ENCODE measurements at places on chromosomes 2 and 18.

- no peak for DNase-seq
These were observed 71.0 kb downstream of the CWC22 start for GRCh38 chr2:179936141-179936540.

DNA sequence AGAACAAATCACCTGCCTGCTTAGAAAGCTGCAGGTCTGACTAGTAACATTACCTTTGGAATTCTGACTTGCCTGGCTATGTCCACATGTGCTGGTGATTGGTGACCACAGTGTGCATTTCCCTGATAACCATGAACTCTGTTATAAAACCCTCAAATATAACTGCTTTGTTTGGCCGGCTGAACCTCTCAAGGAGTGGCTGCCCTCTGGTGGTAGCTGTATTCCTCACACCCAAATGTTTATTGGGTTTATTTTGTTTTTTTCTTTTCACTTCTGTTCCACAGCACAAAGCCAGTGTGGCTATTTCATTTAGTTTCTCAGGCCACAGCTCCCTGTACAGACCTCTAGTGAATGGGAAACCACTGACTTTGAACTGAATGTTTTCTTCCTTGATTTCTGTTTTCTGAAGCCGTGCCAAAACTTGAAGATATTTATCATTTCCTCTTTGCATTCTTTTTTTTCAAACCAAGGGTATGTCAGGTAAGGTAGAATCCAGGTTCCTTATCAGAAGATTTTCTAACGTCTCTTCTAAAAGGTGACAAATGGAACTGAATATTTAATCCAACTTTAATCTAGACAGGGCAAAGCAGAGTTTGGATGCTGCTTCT, 549.0 kb upstream of the VRK2 start:
- peak; percentile 0 for DNase-seq

GRCh38 chr2:146214394-146214929, 1630.4 kb upstream of the ACVR2A start:
- no peak for DNase-seq

DNA sequence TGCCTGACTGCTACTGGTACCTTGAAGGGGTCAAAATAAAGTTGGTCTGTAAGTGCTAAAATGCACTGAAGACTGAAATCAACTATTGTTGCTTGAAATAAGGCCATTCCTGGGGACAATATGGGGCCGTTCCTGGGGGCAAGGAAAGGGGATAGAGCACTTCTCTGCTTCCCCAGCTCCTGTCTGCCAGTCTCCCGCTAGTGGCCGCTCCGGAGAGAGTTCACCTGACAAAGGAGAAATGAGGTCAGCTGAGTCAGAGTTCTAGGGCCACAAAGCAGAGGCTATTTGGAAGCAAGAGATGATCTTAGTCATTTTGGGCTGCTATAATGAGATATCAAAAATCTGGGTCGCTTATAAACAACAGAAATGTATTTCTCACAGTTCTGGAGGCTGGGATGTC, 345.9 kb downstream of the TSN start:
- no peak for DNase-seq

GRCh38 chr2:127415593-127416505, 2.4 kb upstream of the PROC start:
- peak; percentile 76 for DNase-seq

DNA sequence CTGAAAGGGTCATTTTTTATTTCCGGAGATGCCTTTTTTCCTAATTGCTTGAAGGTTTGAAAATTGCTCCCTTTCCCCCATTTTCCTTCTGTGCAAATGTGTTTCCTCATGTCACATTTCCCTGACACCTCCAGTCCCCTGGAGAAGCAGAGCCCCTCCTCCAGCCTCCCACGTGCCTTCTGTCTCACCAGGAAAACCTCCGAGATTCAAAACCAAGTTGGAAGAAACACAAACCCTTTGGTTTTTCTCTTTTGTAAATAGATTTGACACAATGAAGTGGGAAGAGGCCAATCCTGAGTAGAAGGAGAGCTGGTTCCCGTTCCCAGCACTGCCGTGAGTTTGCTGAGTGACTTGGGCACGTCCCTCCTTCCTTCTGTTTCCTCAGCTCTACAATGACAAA, 125.4 kb upstream of the MYCN start:
- no peak for DNase-seq

DNA sequence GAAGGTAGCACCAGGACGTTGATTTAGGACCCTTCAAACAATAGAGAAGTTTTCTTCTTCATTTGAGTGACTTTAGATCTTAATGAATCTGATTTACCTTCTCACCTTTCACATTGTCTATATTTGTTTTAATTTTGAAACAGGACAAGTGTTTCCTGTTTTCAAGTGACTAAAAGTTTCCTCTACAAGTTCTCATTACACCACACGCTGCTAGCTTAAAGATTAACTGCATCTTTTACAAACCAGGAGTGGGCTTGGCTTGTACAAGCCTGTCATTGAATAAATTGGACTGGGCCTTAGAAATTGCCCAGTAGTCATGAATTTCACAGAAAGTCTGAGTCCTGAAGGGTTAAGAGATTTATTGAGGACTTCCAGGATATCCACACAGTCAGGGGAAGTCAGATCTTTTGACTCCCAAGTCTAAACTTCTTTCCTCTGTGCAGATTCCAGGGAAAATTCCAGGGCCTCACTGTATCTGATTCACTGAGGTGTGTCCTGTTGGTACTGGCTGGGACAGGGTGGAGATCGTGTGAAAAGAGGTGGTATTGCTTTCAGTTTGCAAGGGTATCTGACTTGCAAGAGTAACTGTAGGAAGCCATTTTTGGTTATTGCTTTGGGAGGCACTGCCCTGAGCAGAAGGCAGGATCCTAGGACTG, 3.4 kb downstream of the SGPP2 start:
- DNase-seq, result no peak

DNA sequence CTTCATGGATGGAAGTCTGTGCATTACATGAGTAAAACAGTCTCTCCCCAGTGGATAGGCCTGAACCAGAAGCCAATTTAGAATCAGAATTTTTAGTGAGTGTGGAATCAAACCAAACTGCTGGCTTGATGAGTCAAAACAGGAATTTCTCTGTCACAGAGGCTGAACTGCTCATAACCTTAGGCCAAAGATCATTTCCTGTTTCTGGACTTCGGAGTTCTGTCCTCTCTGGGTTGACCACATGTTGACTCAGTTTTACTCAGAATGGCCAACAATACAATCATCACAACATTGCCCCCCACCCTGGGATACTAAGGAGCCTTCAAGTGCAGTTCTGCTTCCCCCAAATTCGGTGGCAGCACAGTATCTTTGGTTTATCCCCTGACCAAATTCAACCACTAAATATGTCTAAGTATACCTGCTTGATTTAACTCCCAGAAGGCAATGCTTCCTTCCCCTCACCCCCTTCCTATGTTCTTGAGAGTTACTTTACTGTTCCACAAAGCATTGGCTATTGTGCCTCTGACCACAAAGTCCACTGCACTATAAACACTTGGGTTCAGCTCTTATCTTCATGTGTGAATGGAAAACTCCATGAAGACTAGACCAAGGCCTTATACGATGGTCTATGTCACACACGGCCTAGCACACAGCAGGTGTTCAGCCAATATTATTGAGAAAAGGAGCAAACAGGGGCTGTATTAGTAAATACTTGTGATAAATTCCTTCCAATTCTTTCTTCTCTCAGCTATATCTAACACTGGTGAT, 67.8 kb downstream of the NXPH2 start:
- no peak for DNase-seq

- DNase-seq, result no peak
These were observed 380.4 kb upstream of the POU3F3 start for GRCh38 chr2:104473546-104473945.

DNA sequence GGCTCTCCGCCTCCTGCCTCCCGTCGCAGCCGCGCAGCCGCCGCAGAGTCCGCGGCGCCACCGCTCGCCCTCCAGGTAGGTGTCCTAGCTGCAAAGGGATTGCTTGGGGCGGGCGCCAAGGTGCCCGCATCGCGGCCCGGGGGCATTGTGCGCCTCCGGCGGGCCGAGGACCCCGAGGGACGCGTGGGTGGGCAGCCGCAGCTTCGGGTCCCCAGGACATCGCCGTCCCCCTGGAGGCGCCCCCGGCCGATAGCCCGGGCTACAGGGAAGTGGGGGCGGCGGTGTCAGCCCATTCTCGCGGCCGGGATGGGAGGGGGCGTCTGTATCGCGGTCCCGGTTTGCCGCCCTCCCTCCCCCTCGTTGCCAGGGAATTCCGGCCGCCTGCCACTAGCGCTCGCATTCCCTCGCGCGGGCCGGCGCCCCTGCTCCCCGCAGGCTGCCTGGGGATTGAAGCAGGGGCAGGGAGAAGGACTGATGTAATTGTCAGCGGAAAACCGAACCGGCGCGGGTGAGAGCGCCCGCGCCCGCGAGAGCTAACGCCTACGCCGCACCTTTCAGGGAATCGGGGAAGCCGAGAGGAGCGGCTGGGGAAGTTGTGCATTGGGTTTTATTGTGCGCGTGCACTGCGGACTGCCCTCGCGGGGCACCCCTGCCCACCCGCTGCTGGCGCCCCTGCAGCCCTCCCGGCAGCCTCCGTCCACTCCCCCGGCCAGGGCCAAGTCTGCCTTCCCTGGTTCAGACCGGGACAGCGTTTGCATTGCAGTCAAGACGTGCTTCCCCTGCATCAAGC, 483 bp downstream of the OSBPL6 start:
- no peak for DNase-seq

DNA sequence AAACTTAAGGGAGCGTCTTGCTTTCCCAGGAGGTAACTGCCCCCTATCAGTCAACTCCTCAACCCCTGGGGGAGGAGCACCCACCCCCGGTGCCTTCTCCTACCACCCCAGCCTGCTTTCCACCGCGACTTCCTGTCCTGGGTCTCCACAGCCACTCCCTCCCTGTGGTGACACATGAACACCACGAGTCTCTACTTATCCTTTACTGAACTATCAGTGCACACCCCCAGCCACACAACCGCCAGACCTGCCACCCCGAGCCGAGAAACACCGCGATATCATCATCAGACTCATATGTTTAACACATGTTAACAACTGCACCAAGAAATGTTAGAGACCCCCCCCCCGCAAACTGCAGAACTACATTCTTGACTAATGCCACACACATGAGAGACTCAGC, 43.3 kb downstream of the LONRF2 start:
- DNase-seq, result no peak

GRCh38 chr2:222241128-222241870, 57.5 kb downstream of the PAX3 start:
- DNase-seq, result no peak

DNA sequence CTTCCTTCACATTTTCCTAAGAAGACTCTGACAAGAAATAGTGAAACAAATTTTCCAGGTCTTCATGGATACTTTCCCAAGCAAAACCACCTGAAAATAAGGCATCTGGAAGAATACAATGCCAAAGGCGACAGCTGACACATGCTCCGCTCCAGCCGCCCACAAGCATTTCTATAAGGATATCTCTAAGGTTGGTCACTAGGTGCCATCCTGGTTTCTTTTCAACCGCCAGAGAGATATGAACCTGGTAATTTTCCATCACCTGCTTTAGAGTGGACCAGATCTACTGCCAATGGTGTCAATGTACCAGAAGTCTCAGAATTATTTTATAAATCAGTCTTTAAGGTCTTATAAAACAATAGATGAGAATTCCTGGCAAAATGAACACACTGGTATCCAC, 97.2 kb downstream of the GAREM1 start:
- DNase-seq, result no peak

DNA sequence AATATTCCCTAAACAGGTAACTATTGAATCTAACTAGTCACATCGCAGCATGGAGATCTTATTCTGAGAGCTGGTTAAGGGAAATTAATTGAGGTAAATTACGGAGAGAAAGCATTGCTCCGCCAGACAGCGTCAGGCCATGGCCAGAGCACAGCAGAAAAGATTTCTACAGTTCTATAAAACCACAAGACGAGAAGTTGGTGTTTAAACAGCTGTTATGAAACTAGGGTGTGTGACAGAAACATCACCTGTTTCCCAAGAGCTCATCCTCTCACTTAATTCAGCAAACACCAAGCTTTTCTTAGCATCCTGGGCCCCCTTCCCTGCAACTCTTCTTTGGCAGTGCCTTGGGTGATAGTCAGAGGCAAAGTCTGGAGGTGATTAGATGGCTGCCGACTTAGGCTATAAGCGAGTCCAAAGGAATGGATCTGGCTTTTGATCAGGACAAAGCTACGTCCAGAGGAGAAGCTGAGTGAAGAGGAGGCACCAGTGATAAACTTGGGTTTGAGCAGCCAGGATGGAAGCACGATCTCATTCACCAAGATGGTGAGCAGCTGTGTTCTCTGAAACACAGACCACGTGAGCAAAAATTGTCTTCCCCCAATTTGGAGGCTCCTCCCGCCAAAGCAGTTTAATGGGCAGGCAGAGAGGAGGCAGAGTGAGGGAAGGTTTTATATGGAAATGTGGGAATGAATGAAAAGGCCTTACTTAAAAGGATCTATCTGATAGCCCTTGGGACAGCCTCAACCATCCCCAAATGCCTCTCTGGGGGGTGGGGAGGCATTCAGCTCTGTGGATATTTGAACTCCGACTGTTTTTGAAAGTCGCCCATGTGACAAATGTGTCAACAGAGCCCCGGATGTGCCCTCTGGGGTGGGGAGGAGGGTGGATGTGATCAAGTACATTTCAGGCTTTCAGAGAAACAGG, 57.8 kb downstream of the PKDCC start:
- DNase-seq, result peak; percentile 44

- no peak for DNase-seq
These were observed 180.0 kb upstream of the CCDC150 start for GRCh38 chr2:196459539-196459938.

GRCh38 chr2:36369716-36370115, 14.1 kb downstream of the CRIM1 start:
- DNase-seq, result no peak

GRCh38 chr2:232485348-232485756, 2.3 kb downstream of the ECEL1 start:
- no peak for DNase-seq

- DNase-seq, result no peak
These were observed 10.7 kb downstream of the CYRIA start for GRCh38 chr2:16654833-16655444.

GRCh38 chr18:25725501-25725900, 364.9 kb downstream of the SS18 start:
- no peak for DNase-seq

- no peak for DNase-seq
These were observed 41.7 kb upstream of the ELOA2 start for GRCh38 chr18:47077111-47077510.

GRCh38 chr2:3461801-3462492, 57.4 kb downstream of the ADI1 start:
- DNase-seq, result no peak

GRCh38 chr18:11887328-11888128, 20.6 kb downstream of the MPPE1 start:
- no peak for DNase-seq
